ENCODE measurements at places on chromosomes 7 and 10.

GRCh38 chr10:72742797-72743196 is 50.9 kb downstream of the MCU start:
- DNase-seq: no peak

DNA sequence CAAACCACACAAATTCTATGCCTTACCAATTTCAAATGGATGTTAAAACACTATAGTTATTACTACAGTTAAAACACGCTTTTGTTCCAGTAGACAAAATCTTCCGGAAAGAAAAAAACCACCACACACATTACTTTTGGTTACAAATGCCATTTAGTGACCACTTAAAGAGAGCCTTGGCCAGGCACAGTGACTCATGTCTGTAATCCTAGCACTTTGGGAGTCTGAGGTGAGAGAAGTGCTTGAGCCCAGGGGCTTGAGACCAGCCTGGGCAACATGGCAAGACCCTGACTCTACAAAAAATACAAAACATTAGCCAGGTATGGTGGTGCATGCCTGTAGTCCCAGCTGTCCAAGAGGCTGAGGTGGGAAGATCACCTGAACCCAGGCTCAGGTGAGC is 7.2 kb downstream of the TNPO3 start:
- no peak for DNase-seq

GRCh38 chr7:29375641-29376562 is 181.3 kb downstream of the CHN2 start:
- DNase-seq: no peak

GRCh38 chr7:24653316-24654085 is 80.2 kb downstream of the PALS2 start:
- no peak for DNase-seq

DNA sequence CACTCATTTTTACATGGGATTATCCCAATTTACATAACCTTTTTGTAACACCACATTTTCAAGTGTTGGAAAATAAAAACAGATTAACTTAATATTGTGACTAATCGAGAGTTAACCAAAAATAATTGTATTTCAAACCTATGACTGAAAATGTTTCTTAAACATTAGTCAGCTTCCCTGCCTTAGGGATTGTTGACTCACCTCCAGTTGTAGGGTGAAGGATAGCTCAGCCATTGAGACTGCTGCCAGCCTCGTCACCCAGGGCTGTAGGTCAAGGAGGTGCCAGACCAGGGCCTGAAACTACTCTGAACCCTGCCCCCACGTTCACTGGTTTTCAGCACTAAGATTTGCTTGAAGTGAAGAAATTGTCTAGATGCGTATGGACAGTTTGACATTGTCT is 351.2 kb downstream of the GFRA1 start:
- DNase-seq: peak; percentile 30

- no peak for DNase-seq
Measured at GRCh38 chr7:41554481-41554880, 148.4 kb downstream of the INHBA start.

DNA sequence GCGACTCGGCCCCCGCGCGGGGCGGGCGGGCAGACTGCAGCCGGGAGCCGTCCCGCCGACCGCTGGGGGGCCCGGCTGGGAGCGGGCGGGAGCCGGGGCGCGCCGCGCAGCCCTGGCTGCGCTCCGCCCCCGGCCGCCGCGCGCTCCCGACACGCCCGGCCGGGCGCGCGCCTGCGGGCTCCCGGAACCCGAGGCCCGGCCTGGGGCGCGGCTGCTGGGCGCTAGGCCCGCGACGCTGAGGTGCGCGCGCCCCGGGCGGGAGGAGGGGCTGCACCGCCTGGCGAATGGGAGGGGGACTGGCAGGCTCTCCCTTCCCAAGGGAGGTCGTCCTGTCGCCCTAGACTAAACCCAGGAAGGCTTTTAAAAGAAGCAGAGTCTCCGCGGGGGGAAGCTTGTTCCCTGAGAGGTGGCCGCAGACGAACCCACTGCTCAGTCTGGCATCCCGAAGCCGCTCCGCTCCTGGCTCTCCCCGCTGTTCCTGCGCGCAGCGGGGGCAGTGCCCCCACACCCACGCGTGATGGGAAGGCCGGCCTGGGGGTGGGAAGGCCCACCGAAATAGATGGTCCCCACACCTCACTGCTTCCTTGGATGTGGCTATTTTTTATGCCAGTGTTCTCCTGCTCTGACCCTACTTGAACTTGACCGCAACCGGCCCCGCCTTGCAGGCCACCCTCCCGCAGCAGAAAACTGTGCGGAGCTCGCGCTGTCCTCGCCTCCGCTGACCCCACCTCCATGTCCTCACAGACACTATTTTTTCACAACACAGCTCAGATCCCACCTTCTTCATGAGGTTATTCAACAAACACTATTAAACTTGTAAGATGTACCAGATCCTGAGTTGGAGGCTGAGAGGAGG is at the start of gene VOPP1:
VOPP1 (minus strand) TSS at position 125 of the 856 bp plus-strand sequence. CDS start 178 bp downstream, outside the sequence.
- peak; percentile 59 for DNase-seq

DNA sequence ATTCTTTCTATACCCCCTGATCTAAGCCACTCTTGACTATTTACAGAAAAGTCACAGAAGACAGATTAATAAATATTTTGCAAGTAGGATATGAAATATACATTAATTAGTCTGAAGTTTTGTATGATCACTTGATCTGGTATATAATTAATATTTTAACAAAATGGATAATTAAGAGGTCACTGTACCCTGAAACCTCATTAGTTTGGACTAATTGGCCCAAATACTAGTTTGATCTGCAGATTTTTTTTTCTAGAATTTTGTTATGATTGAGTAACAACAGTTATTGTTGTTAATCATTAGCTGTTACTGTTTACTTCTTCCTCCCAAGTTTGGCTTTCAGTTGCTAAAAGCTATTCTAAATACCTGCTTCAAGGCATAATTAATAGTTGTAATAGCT is 2.7 kb downstream of the NHLRC2 start:
- no peak for DNase-seq

DNA sequence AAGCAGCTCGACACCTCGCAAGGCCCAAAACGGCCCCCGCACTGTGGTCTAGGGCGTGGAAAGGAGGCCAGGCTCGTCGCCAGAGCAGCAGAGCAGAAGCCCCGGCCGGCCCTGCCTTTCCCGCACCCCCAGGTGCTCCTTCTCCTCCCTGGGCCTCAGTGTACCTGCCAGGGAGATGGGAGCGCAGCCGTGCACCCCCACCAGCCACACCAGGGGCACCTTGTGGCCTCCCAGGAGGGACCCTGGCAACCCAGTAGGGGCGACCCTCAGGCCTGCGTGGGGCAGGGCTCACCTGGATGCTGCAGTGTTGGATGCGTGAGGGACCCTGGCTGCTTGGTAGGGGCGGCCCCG is 9.5 kb downstream of the PDGFA start:
- DNase-seq: no peak
